ENCODE measurements at places on chromosomes 1 and 21.

- DNase-seq: no peak
Measured at GRCh38 chr1:45979778-45980176, 152.7 kb downstream of the PIK3R3 start.

DNA sequence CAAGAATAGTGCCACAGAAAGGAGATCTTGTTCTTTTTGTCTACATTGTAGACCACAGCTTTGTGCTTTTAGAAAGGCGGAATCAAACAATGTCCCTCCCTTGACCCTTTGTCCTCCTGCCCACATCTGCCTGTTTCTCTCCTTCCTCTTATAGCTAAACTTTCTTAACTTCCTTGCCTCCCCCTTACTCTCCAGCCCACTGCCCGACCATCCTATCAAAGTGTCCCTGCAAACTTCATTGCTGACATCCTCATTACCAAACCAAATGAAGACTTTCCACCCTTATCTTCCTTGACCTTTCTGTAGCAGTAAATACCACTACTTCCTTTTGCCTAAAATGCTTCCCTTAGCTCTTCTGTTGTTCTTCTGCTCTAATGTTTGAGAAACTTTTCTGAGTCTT is 5.0 kb downstream of the SELP start:
- no peak for DNase-seq

- DNase-seq: no peak
Measured at GRCh38 chr1:193234530-193234929, 48.1 kb upstream of the B3GALT2 start.

DNA sequence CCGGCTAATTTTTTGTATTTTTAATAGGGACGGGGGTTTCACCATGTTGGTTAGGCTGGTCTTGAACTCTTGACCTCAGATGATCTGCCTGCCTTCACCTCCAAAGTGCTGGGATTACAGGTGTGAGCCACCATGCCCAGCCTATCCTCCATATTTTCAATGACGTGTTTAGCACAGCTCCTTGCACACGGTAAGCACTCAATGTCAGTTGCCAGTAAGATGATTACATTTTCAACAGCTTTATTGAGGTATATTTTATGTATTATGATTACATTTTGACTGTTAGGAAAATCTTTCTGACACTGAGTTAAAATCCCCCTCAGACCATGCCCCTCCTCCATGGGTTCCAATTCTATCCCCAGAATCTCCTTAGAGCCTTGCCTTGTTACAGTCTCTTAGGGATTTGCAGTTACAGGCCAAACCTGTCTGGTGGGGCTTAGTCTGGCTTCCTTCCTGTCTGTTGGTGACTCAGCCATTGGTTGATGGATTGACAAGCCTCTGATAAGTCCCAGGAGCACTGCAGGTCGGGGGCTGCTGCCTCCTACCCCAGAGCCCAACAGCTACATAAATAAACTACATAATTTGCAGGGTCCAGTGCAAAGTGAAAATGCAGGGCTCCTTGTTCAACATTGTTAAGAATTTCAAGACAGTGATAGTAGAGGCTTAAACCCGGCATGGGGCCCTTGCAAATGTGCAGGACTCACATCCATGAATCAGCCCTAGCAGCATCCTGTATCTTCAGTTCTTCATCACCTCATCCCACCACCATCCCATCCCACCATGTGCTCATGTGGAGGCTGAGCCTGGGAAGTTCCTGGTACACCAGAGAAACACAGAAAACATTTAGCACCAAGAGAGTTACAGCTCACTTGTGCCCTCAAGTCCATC is 23.4 kb downstream of the COA7 start:
- DNase-seq: no peak

GRCh38 chr1:22836850-22837249 is 126.2 kb downstream of the EPHB2 start:
- no peak for DNase-seq

GRCh38 chr1:230858236-230858820 is 10.0 kb downstream of the C1orf198 start:
- DNase-seq: no peak

Measured in Panc1 (cell line).